ENCODE measurements at places on chromosomes 11 and 22. TPM values are rescaled to one million over a fixed set of nuclear protein-coding genes. Genes with fewer than 3 reads are reported as not detected.

DNA sequence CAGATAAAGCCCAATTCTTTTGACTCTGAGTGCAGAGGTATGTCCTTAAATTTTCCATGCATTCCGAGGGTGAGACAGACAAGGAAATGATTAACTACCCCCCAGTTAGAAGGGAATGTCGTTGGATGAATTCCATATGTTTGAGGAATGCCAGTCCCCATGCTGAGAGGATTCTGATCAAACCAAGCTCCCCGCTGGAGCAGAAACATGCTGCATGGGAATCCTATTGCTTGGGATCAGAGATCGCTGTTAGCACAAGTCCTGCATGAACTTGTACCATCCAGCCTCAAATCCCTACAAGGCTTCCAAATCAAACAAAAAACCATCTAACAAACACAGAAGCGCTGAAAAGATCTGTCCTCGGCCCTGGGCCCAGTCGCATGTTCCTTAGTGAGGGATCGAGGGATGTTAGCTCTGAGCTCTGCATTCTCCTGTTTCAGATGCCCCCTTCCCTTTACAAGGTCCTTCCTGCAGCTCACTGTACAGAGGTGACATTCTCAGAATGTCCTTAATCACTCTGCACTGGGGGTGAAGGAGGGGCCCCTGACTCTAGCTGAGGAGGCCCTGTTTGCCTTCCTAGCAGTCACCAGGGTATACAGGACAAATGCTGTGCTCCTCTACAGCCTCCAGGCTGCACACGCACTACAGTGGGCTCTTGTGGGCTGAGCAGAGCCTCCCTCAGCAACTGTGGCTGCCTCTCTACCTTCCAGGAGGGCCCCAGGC is 353.4 kb downstream of the TENM4 start:
- DNase-seq: no peak

DNA sequence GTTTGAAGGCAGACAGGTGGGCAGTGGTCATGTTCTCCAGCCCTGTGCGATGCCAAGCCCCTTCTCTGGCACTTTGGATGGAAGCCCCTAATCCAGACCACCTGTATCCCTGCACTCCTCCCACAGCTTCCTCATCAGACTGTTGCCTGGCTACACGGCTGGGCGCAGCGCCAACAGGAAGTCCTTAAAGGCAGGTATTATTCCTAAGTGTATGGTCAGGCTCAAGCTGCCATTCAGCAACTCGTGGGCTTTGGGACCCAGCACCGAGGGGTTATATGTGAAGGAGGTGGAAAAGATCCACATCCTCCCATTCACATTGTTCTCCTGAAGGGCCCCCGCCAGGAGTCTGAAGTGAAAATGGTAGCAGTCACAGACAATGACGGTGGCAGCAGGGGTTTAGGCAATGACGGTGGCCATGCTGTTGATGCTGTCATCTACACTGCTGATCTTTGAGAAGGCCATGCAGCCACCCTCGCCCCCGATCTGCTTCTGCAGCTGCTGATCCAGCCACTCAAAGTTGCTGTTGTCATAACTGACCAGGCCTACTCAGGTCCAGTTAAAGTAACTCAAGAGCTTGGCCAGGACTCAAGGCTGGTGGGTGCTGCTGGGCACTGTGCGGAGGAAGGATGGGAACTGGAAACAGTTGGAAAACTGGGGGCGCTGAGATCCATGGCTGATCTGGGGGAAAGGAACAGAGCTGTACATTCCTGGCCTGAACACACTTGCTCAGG is 27.7 kb downstream of the OR6Q1 start:
- DNase-seq: peak; percentile 54

DNA sequence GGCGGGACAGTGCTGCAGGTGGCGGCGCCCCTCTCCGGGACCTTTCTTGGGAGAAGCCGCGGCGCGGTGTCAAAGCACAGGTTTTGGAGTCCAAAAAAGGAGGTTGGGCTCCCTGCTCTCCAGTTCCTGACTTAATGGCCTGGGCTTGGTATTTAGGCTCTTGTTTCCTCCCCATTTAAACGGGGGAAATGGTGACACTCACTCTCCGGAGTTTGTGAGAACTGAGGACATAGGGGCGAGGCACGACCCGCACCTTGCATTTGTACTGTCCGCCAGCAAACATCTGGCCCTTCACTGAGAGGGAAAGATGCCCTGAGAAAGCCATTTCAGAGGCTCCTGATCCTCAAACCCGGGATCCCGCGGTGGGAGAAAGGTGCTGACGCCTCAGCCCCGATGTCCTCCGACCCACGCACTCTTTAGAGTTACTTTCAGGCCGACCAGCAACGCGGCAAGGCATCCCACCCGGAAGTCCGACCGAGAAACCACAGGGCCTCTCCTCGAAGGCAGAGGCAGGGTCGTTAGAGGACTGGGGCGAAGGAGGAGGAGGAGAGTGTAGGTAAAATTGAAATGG is 2.9 kb upstream of the WDR74 start:
- DNase-seq: no peak

DNA sequence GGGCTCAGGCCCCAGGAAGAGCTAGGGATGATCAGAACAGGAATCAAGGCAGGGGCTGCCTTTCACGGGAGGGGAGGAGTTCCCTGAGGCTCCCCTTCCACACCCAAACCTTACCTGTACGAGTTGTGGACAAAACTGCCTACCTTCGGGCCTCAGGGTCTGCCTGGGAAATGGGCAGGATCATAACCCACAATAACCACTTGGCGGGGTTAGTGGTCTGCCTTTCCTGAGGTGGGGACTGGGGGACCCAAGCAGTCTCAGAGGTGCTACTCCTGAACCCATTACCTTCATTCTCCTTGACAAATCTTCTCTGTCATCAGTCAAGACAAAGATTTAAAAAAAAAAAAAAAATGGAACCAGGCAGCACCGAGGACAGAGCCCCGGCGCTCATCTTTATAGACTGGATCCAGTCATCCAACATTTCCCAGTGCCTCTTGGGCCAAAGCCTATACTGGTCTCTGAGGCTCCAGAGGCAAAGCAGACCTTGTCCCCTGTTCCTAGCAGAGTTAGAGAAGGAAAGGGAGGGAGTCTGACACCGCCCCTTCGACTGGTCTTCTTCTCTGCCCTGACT is 14.2 kb downstream of the P2RY6 start:
- no peak for DNase-seq

DNA sequence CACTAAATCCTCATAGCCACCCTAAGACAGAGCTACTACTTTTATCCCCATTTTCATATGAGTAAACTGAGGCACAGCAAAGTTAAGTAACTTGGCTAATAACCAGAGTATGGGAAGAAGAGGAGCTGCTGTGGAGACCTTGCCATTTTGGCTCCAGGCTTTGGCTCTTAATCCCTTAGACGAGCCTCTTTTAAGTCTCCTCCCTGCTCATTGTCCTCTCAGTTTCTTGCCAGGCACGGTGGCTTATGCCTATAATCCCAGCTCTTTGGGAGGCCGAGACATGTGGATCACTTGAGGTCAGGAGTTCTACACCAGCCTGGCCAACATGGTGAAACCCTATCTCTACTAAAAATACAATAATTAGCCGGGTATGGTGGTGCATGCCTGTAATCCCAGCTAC is 78.6 kb downstream of the PRR5L start:
- no peak for DNase-seq

DNA sequence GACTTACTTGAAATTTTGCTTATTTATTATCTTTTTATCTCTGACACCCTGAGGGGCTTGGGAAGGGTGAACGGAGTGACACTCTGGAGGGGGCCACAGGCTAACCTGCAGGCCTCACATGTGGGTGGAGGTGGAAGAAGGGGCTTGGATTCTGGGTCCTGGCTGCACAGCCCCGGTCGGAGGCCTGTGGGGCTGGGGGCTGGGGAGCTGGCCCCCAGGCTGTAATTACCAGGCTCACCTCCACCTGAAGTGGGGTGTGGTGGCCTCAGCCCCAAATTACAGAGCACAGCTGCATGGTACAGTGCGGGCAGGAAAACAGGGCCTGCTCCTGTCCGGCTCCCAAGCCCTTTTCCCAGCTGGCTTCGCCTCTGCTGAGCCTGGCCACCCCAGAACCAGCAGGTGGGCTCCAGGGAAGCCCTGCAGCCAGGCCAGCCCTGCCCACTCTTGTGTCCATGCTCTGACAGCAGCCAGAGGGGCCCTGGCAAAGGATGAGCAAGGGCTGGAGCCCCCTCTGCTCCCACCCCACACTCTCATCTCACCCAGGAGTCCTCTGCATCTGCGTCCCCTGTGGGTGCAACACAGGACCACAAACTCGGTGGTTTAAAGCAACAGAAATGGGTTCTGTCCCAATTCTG is 48.0 kb downstream of the IGF2 start:
- no peak for DNase-seq

DNA sequence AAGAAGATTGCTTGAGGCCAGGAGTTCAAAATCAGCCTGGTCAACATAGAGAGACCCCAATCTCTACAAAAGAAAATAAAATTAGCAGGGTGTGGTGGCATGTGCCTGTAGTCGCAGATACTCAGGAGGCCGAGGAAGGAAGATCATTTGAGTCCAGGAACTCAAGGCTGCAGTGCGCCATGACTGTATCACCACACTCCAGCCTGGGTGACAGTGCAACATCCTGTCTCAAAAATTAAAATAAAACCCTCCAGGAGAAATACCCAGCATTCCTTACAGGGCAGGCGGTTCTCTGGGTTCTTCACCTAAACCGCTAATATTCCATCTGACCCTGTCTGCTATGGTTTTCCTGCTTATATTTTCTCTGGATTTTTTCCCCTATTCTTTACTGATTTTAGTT is 13.5 kb downstream of the TCF20 start:
- DNase-seq: no peak

- DNase-seq: no peak
These were observed 1054.0 kb downstream of the NTM start for GRCh38 chr11:132424433-132424832.

DNA sequence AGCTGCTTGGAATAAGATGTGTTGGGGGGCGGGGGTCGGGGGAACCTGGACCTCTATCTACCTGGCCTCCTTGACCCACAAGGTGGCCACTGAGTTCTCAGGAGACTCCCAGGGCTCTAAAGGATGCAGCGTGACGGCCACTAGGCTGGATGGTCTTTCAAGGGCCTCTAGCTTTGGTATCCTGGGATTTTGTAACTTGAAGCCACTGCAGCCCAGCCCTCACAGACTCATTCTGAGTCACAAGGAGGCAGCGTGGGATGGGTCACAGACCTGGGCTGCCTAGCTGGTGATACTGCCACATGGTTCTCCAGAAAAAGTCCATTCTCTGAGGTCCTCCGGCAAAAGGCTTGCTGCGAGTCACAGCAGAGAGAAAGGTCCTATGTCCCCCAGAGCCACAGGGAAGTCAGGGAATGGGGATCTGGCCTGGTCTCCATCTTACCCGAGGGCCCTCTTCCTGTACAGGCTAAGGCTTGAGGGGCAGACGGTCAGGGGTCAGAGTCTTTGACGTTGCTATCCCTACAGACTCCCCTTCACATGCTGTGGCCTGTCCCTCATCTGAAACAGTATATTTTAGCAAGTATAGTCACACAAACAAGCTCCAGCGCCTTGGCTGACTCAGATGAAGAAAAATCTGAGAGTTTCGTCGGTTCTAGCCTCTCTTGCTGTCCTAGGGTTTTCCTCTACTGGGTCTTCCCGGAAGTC is 52.4 kb downstream of the KCNC1 start:
- peak; percentile 88 for DNase-seq

- DNase-seq: peak; percentile 95
These were observed 230.4 kb downstream of the ST3GAL4 start for GRCh38 chr11:126585774-126586491.

DNA sequence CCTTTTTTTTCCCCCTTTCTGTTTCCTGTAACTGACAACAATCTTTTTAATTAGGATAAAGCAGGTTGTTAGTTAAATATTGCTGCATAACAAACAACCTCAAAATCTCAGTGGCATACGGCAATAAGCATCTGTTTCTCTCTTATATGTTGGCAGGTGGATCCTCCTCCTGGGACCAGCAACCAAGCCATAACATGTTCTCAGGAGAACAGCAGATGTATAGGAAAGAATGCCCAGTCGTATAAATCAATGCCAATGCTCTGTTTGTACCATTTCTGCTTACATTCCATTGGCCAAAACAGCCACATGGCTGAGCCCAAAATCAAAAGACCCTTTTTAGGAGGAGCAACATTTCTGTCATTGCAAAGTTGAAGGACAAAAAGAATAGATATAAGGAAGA is 445.7 kb downstream of the AASDHPPT start:
- DNase-seq: no peak

GRCh38 chr11:122030286-122030685 is 85.7 kb downstream of the BLID start:
- no peak for DNase-seq

DNA sequence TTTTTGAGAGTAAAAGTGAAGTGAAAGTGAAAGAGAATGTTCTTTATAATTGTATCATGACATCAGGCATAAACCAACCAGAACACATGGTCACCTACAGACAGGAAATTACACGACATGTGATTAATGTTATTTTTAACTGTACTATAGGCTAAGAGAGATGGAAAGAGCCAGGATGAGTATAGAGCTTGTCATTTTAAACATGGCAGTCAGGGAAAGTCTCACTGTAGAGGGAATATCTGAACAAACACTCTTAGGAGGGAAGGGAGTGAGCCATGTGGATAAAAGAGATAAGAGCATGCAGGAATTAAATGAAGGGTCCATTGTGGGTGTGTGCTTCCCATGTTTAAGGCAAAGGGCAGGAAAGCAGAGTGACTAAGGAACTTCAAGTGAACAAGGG is 599.1 kb upstream of the FAT3 start:
- DNase-seq: no peak

DNA sequence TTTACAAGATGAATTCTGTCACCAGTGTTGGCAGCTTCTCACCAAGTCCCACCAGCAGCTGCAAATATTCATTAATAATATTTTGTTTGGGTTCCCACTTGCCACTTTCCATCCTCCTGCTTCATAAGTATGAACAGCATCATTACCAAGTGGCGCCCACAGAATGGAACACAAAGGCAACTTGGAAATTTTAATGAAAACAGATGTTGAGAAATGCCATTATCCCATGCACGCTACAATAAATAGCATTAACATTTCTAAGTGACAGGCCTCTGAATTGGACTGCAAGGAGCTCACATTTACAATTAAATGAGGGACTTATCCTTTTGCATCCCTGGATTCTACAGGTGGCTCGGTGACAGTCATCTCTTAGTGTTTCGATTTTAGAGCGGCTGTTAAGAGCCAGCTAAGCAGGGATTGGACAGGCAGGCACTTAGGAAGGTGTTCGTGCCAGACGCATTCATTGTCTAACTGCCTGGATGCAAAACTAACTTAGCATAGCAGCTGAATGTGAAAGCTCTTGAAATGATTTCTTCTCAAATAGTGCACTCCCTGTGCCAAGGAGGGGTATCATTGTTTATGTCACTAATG is 170.3 kb downstream of the KIRREL3 start:
- no peak for DNase-seq

GRCh38 chr22:27345691-27346090 is 455.9 kb downstream of the MN1 start:
- DNase-seq: no peak

DNA sequence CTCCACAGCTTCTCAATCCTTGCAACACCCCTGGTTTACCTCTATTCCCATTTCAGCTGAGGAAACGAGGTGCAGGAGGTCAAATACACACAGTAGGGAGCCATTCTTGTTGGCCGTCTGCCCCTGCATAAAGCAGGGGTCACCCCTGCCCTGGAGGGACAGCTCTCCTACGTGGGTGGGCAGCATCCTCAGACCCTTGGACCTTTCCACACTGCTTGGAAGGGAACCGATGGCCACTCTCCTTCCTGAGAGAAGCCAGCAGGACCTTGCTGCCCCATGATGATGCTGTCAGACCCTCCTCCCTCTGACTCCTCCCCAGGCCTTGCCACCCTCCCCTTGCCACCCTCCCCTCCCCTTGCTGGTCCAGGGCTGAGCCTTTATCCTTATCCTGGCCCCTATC is 121.1 kb upstream of the SYT13 start:
- DNase-seq: no peak

GAS2 gene
- total RNA-seq: 0.40 TPM

ADM2 gene
- total RNA-seq: not detected

DNAJB7 gene
- total RNA-seq: not detected

SMIM35 gene
- not detected for total RNA-seq

OR52A1 gene
- not detected for total RNA-seq
